Epithelial cell of esophagus (primary cell): ENCODE measurements at places on chromosomes 5 and 9.

DNA sequence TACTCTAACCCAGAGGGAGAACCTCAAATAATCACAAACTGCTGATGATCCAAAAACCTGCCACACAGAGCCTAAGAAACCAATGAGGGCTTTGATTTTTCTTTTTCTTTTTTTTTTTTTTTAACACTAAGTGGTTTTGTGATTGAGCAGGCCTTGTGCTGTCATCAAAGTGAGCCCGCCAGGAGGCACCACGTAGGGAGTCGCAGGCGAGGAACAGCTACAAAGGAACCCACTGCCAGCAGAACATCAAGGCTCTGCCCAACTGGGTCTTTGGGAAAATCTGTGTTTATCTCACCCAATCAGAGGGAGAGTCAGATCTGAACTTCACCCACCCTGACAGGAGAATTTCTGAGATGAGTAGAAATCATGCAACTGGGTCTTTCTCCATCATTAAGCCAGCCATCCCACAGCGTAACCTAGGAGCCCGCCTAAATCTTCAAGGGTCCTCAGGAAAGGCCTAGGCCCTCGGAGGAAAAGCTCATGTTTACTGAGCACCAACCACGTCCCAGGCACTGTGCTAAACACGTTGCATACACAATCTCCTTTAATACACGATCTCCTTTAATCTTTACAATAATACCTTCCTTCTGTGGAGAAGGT is 126.9 kb upstream of the FSTL4 start:
- DNase-seq = no peak

GRCh38 chr9:130972957-130973685 is 34.1 kb upstream of the FIBCD1 start:
- DNase-seq = no peak

DNA sequence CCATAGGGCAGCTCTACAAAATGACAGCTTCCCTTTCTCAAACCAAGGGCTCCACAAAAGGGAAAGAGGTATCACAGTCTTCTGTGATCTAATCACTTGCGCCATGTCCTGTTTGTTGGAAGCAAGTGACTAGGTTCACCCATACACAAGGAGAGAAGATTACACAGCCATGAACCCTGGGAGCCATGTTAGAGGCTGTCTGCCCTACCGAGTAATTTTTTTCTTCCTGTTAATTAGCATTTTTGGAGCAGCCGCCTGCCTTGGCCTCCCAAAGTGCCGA is 33.2 kb upstream of the GOLPH3 start:
- no peak for DNase-seq

- no peak for DNase-seq
Measured at GRCh38 chr9:107667231-107668070, 177.9 kb upstream of the KLF4 start.

DNA sequence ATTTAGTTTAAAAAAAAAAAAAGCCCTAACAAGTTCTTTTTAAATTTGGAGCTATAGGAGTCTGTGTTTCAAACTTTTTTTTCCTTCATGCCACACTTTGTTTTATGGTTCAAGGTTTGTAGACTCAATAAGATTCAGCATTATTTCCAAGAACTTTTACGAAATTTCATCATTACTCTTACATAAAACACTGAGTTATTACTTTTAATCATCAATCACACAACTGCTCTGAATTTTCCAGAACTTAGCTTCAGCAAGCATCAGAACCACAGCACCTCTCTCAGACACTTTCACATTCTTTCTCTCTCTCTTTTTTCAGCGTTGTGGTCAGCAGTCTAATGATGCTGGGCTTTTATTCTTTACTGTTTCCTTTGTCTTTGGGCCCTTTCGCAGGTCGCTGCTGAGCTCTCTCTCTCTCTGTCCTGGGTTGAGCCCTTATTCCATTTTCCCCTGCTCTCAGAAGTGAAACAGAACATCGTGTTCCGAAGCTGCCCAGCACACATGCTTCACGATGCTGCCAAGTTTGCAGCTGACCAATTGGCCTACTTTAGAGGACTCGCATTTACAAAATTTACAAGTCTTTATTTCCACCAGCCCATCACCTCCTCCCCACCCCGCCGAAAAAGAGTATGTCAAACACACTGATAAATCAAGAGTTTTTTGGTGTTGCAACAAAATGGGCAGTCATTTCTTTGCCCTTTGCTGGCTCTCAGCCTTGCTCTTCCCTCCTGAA is 44.6 kb upstream of the PIK3R1 start:
- DNase-seq = no peak

- peak; percentile 56 for DNase-seq
Measured at GRCh38 chr5:159552751-159553150, 222.5 kb upstream of the IL12B start.
